Nucleus accumbens (tissue), 56 donors: ENCODE measurements at places on chromosomes 3 and 15.

DNA sequence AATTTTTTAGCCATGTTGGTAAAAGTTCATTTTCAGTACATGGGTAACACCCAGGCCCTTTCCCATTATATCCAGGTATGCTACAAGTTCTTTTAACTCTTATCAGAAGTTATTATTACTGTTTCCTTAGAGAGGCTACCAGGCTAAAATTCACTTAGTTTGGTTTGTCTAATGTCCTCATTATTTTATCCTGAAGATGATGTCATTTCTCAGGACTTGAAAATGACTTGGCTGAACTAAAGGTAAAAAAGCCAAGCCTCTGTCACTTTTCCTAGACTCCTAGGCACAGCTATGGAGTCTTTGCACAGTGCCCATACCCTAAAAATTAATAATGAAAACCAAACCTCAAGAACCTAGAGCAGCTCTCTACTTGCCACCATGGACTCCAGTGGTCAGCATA lies 4.1 kb downstream of the ELL3 start:
- DNase-seq = no peak

- no peak for DNase-seq
These were observed 106.8 kb downstream of the SEMA6D start for GRCh38 chr15:47824147-47824546.

DNA sequence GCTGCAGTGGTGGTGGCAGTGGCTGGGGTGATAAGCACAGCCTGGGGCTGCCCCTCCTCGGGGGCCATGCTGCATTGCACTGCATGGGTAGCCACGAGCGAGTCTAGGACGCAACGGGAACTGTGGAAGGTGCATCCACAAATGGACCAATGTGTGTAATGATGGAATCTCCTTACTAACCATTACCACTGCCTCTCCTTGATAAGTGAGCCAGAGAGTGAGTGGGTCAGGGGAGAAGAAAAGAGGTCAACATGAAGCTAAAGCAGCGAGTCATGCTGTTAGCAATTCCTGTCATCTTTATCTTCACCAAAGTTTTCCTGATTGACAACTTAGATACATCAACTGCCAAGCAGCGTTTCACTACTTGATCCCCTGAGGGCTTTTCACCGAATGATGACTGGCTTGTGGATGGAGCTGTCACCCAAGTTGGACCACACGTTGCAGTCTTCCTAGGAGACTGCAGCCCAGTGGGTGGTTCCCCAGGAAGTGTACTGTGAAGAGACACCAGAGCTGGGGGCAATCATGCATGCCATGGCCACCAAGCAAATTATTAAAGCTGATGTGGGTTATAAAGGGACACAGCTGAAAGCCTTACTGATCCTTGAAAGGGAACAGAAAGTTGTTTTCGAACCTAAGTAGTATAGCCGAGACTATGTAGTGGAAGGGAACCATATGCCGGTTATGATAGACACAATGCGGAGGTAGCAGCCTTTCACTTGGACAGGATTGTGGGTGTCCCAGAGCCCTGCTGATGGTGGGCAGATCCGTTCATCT lies 20.6 kb downstream of the SAMD7 start:
- no peak for DNase-seq

- DNase-seq = no peak
These were observed 48.5 kb downstream of the EFHB start for GRCh38 chr3:19885468-19885867.

DNA sequence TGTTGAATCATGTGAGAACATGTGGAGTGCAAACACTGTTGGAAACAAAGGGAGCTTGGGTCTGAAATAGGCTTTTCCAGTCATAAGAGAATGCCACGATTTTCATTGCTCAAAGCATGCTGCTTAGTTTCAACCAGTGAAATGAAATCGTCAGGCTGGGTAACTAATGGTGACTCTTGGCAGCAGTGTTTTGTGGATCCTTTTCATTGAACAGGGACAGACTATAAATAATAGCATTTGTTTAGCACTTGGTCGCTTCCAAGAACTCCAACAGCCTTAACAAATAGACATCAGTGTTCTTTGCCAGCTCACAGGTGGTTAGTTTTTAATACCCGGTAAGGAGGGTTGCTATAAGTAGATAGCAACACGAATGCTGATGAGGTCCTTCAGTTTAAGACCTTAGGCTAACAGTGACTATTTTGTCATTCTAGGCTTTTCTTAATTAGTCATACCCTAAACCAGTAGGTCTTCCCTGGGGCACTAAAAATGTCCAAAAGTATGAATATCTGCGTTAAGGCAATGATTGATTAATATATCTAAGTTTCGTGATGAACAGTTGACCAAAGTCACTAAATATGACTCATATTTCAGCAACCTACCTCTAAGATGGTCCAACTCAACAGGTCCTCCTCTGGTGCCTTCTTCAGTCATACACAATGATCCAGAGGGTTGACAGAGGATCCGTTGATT lies 15.8 kb downstream of the TP63 start:
- no peak for DNase-seq

- DNase-seq = no peak
These were observed 58.1 kb upstream of the FOXP1 start for GRCh38 chr3:71641674-71642073.

- DNase-seq = no peak
These were observed 1.6 kb downstream of the PDE8A start for GRCh38 chr15:84983294-84983693.

DNA sequence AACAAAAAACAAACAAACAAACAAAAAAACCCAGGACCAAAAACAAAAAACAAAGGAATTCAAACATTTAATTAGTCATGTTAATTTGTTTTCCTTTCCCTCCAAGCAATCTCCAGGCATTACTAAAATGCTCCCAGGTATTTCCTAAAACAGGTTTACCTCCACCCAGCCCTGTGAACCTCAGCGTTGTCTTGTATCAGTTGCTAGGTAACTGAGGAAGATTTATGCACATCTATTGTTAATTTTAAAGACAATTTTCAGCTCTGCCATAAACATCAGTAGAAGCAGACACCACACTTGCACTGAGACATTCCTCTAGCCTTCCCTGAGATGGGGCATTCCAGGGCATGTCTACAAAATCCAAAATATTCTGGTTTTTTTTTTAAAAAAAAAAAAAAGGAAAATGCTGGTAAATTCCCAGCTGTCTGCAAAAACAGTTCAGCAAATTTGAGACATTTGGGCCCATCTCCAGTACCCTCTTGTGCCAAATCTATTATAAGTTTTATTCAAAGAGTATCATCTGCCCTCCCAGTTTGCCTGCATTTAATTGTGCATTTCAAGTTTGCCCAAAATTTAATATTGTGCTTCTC lies 227.6 kb downstream of the ADAMTS9 start:
- DNase-seq = no peak

DNA sequence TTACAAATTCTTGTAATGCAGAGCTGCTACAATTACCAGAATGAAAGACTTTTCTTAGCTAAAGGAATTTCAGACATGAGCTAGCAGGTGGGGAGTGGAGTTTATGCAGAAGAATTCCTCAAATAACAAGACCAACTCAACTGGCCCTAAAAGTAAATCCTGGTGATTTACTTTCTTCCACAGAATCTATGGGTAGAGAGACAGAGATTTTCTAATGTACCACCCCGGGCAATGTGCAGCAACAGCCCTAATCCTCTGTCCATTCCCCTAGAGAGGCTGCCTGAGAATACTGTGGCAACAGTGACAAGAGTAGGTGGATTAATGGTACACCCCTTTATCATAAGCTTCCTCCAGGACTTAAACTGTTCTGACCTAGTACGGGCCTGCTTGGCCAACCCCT lies 55.2 kb downstream of the AQR start:
- no peak for DNase-seq

- DNase-seq = no peak
These were observed 42.7 kb downstream of the SERP1 start for GRCh38 chr3:150503402-150504099.

- no peak for DNase-seq
These were observed 806.2 kb downstream of the NTRK3 start for GRCh38 chr15:87450314-87450713.
